ENCODE measurements at places on chromosomes 12 and 14. TPM values are rescaled to one million over a fixed set of nuclear protein-coding genes. Genes with fewer than 3 reads are reported as not detected.

The INF2 gene
- 52.4 TPM for total RNA-seq

The ABHD12B gene
- total RNA-seq = 9.0 TPM

DNA sequence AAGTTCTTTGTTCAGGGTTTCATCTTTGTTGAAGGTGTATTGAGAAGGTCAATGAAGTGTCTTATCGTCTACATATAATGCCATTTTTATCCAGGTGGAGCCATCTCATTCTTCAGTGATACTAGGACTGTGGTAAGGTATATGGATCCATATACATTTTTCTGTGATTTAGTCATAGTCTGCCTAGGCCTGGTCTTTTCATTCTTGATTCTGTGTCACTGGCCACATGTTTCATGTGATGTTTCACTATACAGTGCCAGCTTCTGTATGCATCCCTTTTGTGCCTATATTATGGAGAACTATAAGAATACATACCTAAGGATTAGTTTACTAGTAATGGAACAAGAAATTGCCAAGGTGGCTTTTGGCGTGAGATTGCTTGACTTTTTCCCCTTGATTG is 40.5 kb downstream of the VEZT start:
- no peak for DNase-seq

- DNase-seq = no peak
These were observed 1717.7 kb upstream of the SEL1L start for GRCh38 chr14:83251402-83251801.

- DNase-seq = no peak
These were observed 164.1 kb downstream of the SPTSSA start for GRCh38 chr14:34297786-34298520.

DNA sequence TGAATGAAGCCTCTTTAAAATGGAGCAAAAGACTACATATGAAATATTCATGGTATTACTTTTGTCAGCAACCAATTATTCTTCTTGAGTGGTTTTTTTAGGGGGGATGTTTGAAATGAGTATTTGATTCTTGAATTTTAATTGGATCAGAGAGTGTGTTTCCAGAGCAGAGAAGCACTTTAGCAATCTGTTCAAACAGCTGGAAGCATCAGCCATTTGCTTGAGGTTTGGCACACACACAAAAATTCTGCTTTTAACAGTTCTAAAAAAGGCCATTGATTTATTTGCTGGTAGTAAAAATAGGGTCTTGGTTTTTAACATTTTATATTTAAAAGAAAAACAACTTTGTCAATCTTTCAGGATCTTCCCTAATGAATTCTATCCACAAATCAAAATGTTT is 292.7 kb downstream of the LRFN5 start:
- no peak for DNase-seq

All from GM23338 (cell line).